ENCODE measurements at places on chromosomes 3 and 15. TPM values are rescaled to one million over a fixed set of nuclear protein-coding genes. Genes with fewer than 3 reads are reported as not detected.
A peak's percentile ranks its signal among the peaks of the same experiment; 100 is the strongest.

DNA sequence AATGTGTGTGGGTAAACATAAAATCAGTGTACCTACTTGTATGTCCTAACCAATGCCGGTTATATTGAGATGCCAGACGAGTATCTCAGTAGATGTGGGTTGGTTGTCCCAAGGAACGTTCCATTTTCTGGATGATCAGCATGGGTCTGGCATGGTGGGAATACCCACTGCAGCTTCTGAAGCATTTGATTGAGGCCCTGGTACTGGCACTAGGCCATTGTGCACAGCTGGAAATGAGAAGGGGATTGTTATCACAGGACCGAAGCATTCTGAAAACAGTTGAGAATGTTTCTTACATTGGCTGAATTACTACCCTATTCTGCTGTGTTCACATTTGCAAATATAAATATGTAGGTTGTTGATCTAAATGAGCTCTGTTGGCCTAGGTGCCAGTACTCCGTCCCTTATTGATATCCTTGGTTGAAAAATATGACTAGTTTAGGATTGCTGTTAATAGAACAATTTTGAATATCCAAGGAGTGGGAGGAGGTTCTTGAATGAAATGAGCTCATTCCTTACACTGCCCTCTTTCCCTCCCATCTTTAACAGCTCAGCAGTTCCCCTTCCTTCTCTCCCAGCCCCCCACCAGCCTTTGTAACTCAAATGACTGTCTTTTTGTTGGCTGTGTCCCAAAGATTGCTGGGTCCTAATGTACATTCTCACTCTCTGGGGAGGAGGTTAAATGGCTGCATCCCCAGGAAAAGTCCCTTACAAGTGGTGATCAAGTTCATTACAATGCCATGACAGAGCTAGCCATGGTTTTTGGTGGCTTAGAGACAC, 293.3 kb upstream of the TPM1 start:
- no peak for DNase-seq

- no peak for DNase-seq
Measured at GRCh38 chr3:59482684-59483083, 432.9 kb upstream of the CFAP20DC start.

DNA sequence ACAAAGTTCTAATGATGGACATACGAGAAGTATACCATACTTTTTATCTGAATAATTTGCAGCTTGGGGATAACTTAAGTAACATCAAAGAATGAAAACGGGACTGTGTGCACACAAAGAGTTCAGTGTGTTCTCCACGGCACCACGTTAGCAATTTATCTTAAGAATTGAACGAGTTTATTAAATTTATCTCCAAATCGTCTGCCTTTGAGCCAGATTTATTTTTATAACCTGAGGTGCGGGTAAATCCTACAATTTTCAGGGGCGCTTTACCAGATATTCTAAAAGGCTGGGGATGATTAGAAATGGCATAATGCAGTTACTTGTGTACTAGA, 3.5 kb downstream of the CHD2 start:
- DNase-seq, result no peak

DNA sequence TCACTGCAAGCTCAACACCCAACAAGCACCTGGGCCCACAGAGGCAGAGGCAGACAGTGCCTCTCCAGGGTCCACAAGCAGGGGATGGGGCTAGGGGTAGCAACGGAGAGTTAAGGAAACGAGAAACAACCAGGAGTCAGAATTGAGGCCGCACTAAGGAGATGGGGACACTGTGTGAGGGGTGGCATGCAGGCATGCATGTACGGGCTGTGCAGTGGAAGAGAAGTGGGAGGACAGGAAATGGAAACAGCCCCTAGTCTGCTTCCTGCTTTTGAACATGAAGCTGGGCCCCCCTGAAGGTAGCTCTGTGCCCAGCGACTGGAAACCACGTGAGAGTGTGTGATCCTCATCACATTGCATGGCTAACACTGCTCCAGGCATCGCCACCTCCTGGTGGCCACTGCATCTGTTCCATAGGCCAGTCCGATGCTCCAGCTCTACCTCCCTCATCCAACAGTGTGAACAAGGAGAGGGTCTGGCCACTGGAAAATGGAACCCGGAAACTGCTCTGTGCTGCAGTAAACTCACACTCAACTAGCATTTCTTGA, 44.0 kb downstream of the XXYLT1 start:
- no peak for DNase-seq

- DNase-seq, result no peak
Measured at GRCh38 chr15:83304861-83305703, 20.6 kb upstream of the BNC1 start.

POLR2M gene
- 84.8 TPM for polyA plus RNA-seq

GRCh38 chr3:63580151-63580550, 72.3 kb upstream of the SNTN start:
- DNase-seq, result no peak

- no peak for DNase-seq
Measured at GRCh38 chr3:168061332-168061996, 34.3 kb downstream of the GOLIM4 start.

GRCh38 chr3:144073698-144074097, 102.1 kb downstream of the DIPK2A start:
- no peak for DNase-seq

DNA sequence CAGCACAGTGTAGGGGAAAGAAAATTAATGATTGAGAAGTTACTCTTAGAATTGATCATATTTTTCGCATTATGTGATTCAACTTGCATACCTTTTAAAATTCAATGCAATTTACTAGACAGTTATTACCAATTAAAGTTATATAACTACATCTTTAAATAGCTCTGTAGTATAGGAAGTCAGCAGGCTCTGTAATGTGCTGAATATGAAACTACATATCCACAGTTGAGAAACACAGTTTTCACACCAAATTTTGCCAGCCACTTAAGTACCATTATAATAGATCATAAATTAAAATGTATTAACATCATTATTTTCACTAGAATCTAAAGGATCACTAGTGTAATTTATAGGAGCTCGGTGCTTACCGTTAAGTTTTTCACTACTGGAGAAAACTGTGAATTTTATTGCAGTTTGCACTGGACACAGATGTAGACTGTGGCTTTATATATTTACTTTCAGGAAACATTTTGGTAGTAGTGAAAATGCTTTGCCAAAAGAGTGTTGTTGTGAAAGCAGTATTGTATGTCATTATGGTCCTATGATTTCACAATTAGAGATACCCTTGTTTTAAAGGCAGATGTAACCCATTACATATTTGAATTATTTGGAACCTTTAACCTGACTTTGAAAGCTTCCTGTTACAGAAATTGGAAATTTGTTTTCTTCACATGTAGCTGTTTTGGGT, 113.6 kb downstream of the PLCL2 start:
- DNase-seq, result no peak

ACOX2 gene
- 33.4 TPM for polyA plus RNA-seq

DNA sequence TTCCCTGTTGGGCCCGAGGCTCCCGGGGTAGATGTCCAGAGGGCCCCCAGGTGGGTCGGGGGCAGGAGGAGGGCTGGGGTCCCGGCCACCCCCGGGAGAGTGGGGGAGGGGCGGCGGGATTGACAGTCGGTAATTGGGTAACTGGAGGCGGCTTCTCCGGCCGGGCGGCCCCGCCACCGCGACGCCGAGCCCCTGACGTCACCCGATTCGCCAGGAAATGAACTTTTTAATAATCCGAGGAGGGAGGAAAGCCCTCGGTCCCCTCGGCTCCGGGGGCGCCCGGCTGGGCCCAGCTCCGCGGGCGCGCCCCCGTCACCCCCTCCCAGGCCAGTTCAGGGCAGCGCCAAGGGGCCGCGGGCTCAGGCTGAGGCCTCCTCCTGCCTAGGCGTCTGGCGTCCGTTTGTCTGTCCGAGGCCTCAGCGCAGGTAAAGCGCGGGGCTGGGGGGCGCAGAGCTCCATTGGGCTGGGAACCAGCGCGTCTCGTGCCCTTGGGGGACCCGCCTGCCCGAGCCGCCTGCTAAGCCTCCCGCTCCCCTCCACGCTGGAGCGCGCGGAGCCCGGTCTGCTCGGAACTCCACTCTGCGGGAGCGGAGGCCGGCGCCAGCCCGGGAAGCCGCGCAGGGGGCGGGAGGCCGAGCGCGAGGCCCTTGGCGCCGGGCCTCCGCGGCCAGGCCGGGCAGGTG, 3.9 kb downstream of the GATA2 start:
- DNase-seq, result no peak

CFAP100 gene
- 1.1 TPM for polyA plus RNA-seq

- no peak for DNase-seq
Measured at GRCh38 chr15:81052046-81052445, 51.3 kb downstream of the TLNRD1 start.

- DNase-seq, result no peak
Measured at GRCh38 chr15:98330692-98331435, 317.5 kb upstream of the IGF1R start.

- no peak for DNase-seq
Measured at GRCh38 chr3:144650380-144650779, 678.8 kb downstream of the DIPK2A start.

- DNase-seq, result no peak
Measured at GRCh38 chr3:8996681-8997121, 33.4 kb upstream of the RAD18 start.

BCHE gene
- polyA plus RNA-seq, result 7.3 TPM

- DNase-seq, result no peak
Measured at GRCh38 chr3:71056327-71056726, 527.2 kb downstream of the FOXP1 start.

DNA sequence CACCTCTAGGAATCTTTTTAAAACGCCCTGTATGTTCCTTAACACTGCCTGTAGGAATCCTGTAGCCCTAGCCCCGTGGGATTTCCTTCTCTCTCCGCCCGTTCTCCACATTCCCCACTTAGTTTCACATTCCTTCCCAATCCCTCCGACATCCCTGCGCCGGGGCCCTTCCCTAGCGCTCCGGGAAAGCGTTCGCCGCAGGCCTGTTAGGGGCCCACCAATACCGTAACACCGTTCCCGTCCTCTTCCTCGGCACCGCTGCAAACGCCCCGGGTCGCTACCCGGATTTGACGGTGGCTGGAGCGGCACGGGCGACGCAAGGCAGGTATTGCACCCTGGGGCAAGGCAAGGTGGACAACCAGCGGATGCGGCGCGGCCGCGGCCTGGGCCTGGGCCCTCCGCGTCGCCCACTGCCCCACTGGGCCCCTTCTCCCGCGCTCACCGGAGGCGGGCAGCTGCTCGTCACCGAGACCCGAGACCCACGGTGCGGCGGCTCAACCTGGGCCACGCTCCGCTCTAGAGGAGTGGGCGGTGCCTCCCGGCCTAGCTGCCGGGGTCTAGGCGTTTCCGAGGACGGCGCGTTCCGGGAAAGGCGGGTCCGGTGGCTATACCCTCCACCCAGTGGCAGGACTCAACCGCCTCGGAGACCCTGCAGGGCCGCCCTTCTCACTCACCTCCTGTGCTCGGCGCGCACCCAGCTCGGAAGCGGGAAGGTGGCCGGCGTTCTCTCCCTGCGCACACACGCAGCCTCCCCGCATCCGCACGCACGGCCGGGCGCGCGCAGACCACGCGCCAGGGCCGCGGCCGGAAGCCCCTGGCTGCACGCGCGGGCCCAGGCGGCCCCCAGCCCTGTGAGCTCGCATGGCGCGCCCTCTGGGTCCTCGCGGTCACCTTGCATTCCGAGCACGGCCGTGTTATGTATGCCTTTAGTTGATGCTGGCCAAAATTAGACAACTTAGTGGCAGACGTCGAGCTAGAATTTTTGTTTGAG, at the start of gene B3GALNT1:
B3GALNT1 (minus strand) TSS at position 789 of the 991 bp plus-strand sequence. CDS start 18,595 bp downstream, outside the sequence.
- DNase-seq, result peak; percentile 50

DNA sequence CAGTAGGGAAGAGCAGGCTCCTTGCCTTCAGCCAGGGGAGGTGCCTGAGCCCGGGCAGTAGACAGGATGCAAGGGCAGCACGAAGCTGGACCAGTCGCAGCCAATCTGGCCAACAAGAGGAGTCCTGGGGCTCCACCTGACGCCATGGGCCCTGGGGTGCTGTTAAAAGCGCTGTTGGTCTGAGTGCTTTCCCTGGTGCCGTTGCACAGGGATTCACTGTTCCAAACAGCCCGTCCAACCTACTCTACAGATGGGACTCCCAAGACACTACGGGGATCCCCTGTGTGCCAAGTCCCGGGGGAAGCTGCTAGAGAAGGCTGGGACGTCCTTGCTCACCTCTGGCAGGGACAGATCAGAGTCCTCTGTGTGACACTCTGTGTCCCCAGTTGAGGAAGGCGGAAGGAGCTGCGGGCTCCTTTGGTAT, 632 bp downstream of the CTSH start:
- no peak for DNase-seq

DNA sequence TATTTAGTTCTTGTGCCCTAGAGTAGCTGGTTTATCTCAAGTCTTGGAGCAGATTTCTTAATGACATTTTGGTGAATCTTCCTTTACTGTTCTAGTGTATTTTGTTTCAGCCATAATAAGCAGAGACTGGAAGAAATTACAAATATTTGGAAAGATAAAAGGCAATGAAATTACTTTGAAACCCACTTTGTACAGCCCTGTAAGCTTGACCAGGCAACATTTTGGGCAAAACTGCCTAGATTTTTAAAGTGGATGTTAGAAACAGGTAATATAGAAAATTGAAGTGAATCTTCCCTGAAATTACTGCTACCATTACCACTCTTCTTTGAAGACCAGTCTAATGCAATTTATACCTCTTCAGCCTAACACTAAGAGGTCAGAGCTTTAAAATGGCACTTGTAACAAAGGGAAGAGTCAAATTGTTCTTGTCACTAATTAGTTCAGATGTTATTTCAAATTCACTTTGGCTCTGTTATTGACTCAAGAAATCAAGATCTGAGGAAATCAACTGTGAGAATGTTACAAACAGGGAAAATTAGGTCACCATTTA, 589.4 kb downstream of the NLGN1 start:
- DNase-seq, result no peak

ZNF501 gene
- polyA plus RNA-seq, result 12.4 TPM

SNRPN gene
- polyA plus RNA-seq, result 240 TPM

GRCh38 chr15:22960126-22960525, 20.0 kb downstream of the CYFIP1 start:
- no peak for DNase-seq

- DNase-seq, result no peak
Measured at GRCh38 chr3:122468896-122469533, 45.7 kb downstream of the KPNA1 start.

MORC1 gene
- polyA plus RNA-seq, result 0.57 TPM

GRCh38 chr3:133248389-133248788, 151.5 kb upstream of the BFSP2 start:
- no peak for DNase-seq

GRCh38 chr3:87975716-87976115, 83.1 kb downstream of the CGGBP1 start:
- no peak for DNase-seq

- DNase-seq, result no peak
Measured at GRCh38 chr15:31387092-31387478, 60.5 kb downstream of the KLF13 start.

DNA sequence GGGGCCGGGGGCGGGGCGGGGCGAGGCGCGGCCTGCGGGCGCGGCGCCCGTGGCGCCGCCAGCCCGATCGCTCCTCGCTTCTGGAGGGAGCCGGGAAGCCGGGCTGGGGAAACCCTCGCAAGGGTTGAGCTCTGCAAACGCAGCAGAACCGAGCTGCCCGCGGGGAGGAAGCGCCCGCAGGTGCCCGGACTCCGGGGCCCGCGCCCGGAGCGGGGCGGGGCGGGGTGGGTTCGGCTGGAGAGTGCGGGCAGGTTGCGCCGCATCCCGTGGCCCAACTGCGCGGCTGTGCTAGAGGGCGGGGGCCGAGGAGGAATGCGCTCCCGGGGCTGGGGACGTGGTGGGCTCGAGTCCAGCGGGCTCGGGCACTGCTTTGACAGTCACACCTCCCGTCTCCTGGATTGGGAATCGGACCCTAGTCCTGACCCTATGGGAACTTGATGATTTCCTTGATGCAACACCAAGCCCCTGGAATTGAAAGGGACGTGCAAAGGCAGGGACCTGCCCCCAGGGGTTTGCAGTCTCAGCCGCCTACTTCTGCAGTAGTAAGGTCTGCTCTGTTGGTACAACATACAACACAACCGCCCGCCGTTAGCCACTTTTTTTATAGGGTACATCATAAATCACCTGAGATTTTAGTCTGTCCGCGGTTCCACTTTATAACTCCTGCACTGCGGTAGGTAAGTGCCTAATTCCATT, 34.3 kb downstream of the ZBTB38 start:
- peak; percentile 65 for DNase-seq

Data from renal cortex interstitium (tissue), 15 donors.